Thoracic aorta (tissue), 2 donors: ENCODE measurements at places on chromosomes 5 and 9.
A peak's percentile ranks its signal among the peaks of the same experiment; 100 is the strongest.

- peak; percentile 78 for DNase-seq
These were observed at the start of gene ACER2 for GRCh38 chr9:19408693-19409400. Gene ACER2 (plus strand): TSS chr9:19409009. CDS start chr9:19409085, 76 bp downstream.

- no peak for DNase-seq
These were observed 560.7 kb downstream of the PSAT1 start for GRCh38 chr9:78857373-78858225.

- DNase-seq = no peak
These were observed 1576.5 kb downstream of the EFNA5 start for GRCh38 chr5:106094204-106094607.

DNA sequence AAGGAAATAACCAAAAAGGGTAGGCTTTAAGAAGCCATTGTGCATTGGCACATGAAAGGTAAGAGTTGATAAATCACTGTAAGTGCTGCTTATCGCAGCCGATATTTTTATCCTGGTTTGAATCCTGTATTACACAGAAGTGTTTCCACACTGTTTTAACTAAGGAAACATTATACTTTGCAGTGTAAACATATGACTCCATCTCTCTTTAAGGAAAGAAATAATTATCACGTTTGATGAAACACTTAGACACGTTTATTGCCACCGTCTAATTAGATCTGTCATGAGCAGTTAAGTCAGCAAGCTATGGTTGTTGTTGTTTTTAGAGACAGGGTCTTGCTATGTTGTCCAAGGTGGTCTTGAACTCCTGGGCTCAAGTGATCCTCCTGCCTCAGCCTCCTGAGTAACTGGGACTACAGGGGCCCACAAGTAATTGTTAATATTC lies 85.7 kb upstream of the TNFAIP8 start:
- no peak for DNase-seq

- no peak for DNase-seq
These were observed 51.0 kb downstream of the TRPC7 start for GRCh38 chr5:136314302-136314701.

DNA sequence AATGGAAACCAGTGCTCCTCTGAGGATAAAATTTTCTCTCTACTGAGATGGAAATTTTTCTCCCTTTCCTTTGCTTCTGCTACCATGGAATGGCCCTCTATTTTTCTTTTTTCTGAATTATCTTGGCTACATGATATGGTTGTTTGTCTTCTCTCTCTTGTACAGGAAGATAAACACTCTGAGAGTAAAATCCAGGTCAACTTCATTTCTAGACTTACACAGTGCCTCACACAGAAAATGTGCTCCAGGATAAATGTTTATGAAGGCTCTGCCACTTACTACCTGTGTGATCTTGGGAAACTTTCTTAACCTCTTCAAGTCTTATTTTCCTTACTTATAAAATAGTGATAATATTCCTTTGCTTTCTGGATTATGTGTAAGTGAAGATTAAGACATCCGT lies 153.9 kb downstream of the PRELID2 start:
- DNase-seq = no peak

DNA sequence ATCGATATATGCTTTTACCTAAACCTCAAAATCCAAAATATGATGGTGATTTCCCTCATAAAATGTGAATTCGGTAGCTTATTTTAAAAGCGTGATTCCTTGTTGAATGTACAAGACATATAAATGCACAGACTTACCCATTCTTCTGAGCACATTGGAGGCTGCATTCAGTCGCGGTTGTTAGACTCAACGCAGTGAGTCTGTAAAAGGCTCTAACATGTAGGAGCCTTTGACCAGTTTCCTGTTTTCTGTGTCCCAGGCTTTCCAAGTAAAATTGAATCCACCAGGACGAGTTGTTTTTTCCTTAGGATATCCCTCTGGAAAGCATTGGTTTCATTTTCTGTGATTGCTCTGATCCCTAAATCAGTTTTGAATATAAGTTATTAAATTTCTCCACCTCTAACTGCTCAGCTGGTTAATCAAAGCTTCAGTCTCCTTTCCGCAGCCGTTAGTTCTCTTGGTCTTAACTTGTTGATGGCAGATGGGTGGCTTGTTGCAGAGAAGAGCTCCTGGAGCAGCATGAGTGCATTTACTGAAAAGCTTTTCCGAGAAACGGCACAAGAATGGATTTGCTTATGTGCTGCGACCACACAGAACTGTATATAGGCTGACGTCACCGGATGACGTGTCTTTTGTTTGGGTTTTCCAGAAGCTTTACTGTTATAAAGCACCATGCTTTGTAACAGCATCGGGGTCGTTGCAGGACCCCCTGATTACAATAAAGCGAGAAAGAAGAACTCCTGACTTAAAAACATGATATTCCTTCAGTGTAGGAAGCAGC lies at the start of gene LRRTM2:
TSS of gene LRRTM2 (minus strand) at position 565 of the 781 bp plus-strand sequence. CDS start at position 141, 424 bp downstream.
- DNase-seq = no peak

- DNase-seq = no peak
These were observed 570.7 kb downstream of the ELAVL2 start for GRCh38 chr9:23255346-23255745.

GRCh38 chr5:36876965-36877666 lies 547 bp downstream of the NIPBL start:
- DNase-seq = no peak

GRCh38 chr9:93962561-93963440 lies 7.6 kb upstream of the BARX1 start:
- DNase-seq = peak; percentile 66

- DNase-seq = no peak
These were observed 59.5 kb downstream of the FAM114A2 start for GRCh38 chr5:153979028-153979783.

GRCh38 chr9:107158321-107158720 lies 124.8 kb upstream of the RAD23B start:
- no peak for DNase-seq

GRCh38 chr5:14417792-14418765 lies 163.5 kb upstream of the OTULINL start:
- no peak for DNase-seq

- no peak for DNase-seq
These were observed 28.6 kb upstream of the SPATA31E1 start for GRCh38 chr9:87853876-87854579.

DNA sequence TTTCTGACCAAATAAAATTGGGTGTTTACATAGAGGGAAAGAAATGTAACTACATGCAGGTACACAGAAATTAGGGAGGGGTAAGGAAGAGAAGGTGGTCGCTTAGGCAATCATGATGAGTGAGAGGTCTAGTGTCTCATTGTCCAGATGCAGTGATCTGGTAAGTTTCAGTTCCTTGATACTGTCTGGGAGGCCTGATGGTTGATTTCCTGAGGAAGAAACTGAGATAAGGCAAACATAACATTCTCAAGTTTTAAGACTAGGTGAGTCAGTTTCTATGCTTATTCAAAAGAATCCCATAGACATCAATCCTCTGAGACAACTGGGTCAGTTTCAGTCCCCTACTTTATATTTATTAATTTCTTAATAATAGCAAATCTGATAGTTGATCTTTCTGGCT lies 843.3 kb upstream of the CDH10 start:
- DNase-seq = no peak

GRCh38 chr5:73388306-73388684 lies 60.3 kb downstream of the FOXD1 start:
- DNase-seq = no peak

- DNase-seq = no peak
These were observed 615.6 kb downstream of the EBF1 start for GRCh38 chr5:158484150-158484549.

DNA sequence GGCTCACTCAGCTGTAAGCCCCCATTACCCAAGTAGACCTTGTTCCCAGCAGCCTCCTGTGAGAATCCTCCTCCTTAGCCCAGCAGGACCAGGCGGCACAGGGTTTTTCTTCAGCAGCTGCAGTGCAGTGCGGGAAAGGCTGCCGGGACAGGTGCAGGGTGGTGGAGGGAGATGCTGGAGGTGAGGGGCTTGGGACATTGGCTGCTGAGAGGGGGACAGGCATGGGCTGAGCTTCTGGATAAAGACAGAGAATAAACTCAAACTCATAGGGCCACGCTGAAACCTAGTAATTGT lies 174.7 kb downstream of the CACNA1B start:
- no peak for DNase-seq
